Central memory CD8-positive, alpha-beta T cell (primary cell): ENCODE measurements at places on chromosomes 1 and 21.

DNA sequence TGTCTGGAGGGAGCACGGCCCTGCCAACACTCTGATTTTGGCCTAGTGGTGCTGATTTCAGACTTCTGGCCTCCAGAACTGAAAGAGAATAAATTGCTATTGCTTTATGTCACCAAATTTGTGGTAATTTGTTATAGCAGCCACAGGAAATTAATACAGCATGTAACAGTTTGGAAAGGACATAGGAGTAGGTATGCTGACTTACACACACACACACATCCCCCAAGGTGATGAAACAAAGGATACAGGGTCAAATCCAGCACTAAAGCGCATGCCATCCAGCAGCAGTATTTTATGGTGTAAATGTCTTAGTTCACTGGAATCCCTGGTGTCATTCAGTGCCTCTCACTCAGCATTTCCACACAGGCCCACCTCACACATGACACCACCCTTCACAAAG, 72.2 kb upstream of the MAN1A2 start:
- no peaks in the 10 kb centered on the region for H3K4me1 ChIP-seq
- H3K27me3 ChIP-seq: no peaks in the 10 kb centered on the region
- no peak overlapping the region for H3K4me3 ChIP-seq
- H3K27ac ChIP-seq: no peak overlapping the region
- no peaks in the 10 kb centered on the region for H3K36me3 ChIP-seq

- no peak overlapping the region for H3K4me3 ChIP-seq
- H3K36me3 ChIP-seq: no peaks in the 10 kb centered on the region
- H3K27ac ChIP-seq: no peak overlapping the region
These were observed 189.1 kb upstream of the C1orf87 start for GRCh38 chr1:60262701-60263100.

DNA sequence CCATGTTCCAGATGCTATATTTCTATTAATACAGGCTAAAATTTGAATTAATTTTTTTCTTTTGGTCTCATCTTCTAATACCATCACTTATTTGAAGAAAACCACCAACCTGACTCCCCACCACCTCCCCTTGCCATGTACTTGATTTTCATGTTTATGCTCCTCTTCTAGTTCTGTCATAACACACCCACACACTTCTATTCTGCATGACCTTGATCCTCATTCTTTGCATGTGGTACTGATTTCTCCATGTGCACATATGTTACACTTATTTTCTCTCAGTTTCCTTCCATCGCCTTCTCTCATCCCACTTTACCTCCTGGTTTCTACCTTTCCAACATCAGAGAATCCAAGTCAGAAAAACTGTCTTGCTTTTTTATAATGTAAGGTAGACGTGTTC, 78.9 kb upstream of the ARID1A start:
- no peak overlapping the region for H3K4me3 ChIP-seq
- no peak for DNase-seq
- peaks cover 15% of the 10 kb centered on the region for H3K4me1 ChIP-seq
- H3K36me3 ChIP-seq: peaks cover 16% of the 10 kb centered on the region
- H3K27me3 ChIP-seq: no peaks in the 10 kb centered on the region

- no peak overlapping the region for H3K27ac ChIP-seq
- no peaks in the 10 kb centered on the region for H3K4me1 ChIP-seq
- no peak overlapping the region for H3K4me3 ChIP-seq
- DNase-seq: no peak
These were observed 732.3 kb downstream of the NCAM2 start for GRCh38 chr21:21730512-21730911.

GRCh38 chr1:178262120-178262500, 168.2 kb downstream of the RASAL2 start:
- no peak overlapping the region for H3K4me3 ChIP-seq
- DNase-seq: no peak
- H3K4me1 ChIP-seq: no peaks in the 10 kb centered on the region
- H3K36me3 ChIP-seq: no peaks in the 10 kb centered on the region
- no peaks in the 10 kb centered on the region for H3K27me3 ChIP-seq

DNA sequence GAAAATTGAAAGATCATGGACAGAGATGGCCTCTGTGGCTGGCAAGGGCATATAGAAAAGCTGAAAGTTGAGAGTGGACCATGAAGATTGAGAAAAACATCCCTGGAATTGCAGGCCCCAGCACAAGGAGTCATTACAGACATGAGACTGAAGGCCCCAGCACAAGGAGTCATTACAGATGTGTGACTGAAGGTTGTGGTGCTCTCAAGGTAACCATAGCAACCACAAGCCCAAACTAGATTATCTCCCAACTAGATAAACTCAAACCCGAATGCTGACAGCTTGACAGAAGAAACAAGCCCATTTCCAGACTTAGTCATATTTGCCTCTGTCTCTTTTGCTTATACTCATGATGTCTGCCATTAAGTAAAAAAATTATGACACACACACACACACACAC, 1252.1 kb upstream of the ADGRL4 start:
- H3K27me3 ChIP-seq: no peaks in the 10 kb centered on the region
- H3K36me3 ChIP-seq: peaks cover 2% of the 10 kb centered on the region
- H3K4me3 ChIP-seq: no peak overlapping the region
- DNase-seq: no peak
- H3K4me1 ChIP-seq: no peaks in the 10 kb centered on the region
- no peak overlapping the region for H3K27ac ChIP-seq

- peaks cover 4% of the 10 kb centered on the region for H3K36me3 ChIP-seq
- DNase-seq: no peak
- peak overlapping the region; percentile 96 for H3K27ac ChIP-seq
- H3K4me3 ChIP-seq: peak overlapping the region; percentile 69
- H3K27me3 ChIP-seq: no peaks in the 10 kb centered on the region
These were observed 253.5 kb downstream of the AKT3 start for GRCh38 chr1:243596431-243597062.

DNA sequence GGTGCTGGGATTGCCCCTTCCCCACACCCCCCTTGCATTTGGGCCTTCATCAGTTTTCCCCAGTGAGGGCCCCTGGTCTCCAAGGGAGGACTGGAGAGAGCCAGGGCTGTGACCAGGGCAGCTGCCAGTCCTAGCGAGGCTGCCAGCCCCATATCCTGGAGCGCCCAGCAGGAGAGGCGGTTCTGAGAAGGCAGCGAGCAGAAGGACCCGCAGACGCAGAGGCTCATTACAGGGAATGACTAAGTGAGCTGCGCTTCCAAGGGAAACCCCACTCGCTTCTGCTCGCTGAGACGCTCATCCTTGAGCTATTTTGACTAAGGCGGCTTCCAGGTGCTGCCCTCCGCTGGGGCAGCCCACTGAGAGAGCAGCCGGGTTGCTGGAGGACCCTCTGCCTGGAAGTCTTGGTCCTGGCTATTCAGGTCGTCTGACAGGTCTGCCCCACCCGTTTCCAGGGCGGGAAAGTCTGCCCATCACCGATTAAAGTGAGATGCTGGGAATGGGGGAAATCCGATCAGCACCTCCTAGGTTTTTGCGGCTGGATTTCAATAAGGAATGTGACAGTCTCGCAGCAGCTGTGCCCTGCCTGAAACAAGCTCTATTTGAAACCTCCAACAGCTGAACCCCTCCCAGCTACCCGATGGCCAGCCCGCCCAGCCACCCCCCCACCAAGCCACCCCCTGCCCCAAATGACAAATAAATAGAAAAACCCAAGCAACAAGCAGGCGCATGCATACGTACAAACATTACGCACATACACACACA, 2.8 kb downstream of the KCNN3 start:
- DNase-seq: no peak
- peaks cover 3% of the 10 kb centered on the region for H3K36me3 ChIP-seq
- no peak overlapping the region for H3K4me3 ChIP-seq
- H3K4me1 ChIP-seq: peaks cover 35% of the 10 kb centered on the region
- H3K27me3 ChIP-seq: peaks cover 91% of the 10 kb centered on the region
- H3K27ac ChIP-seq: no peak overlapping the region
